Epithelial cell of proximal tubule (primary cell): ENCODE measurements at places on chromosomes 11 and 22. TPM values are rescaled to one million over a fixed set of nuclear protein-coding genes. Genes with fewer than 3 reads are reported as not detected.

DNA sequence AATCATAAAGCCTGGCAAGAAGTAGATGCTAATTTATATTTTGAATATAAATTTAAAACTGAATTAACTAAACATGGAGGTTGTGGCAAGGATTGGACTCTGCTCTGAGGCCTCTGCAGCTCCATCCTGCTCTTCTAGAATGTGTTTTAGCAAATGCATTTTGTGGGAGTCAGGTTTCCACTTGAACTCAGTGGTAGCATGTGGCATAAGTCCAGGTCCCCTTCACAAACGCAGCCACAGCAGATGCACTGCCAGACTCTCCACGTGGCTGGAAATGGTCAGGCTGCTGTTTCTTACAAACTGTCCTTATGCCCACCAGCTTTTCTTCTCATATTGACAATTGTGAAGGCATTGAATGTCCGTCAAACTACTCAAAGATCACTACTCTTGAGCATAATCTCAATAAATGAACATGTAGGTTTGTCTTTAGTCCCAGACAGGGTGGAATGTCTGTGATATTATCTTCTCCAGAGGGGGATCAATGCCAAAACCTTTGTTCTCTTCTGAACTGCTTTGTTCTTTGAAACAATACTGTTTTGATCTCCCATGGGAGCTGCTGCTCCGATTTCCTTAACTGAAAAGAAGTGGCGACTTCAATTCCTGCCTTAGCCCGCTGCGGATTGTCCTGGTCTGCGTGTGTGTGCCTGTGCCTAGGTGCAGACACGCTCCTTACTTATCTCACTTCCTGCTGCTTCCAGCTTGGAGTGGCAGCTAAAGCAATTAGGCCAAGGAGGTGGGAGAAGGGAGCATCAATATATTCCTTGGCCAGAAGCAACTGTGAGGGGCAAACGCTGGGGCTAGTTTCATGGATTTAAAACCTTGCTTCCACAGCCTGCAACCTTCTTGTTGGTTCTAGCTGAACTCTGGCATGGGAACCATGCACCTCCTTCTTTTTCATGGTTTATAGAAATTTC lies 24.2 kb downstream of the EIF4G2 start:
- DNase-seq: no peak

DNA sequence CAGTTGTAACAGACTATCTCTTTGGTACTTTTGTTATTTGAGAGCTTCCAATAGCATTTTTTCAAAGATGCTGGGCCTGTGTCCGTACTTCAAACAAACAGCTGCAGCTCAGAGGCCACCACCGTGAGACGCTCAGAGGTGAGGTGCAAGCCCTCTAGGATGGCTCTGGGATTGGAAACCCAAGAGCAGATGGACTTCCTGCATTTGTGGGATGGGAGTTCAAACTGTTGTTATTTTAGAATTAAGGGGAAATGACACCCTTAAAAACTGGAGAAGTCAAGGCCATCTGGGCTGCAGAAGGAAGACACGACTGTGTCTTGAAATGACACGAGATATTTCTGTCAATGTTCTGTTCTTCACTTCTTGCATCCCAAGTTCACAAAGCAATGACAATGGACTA lies 9.2 kb upstream of the IL10RA start:
- DNase-seq: no peak

GRCh38 chr11:123233280-123233974 lies 38.4 kb upstream of the CLMP start:
- no peak for DNase-seq

The RAB38 gene
- total RNA-seq: 9.6 and 10.5 TPM in 2 replicates

- no peak for DNase-seq
Measured at GRCh38 chr11:12793065-12793464, 118.8 kb downstream of the TEAD1 start.

- DNase-seq: no peak
Measured at GRCh38 chr22:21941921-21942320, 10.7 kb downstream of the PPM1F start.

The SMC1B gene
- 0.63 TPM in 1 of 2 replicates, not detected in the other for total RNA-seq

The GAL3ST3 gene
- total RNA-seq: 2.1 and 2.3 TPM in 2 replicates

- no peak for DNase-seq
Measured at GRCh38 chr11:36399236-36399635, 103.1 kb downstream of the PRR5L start.

The CDCA5 gene
- total RNA-seq: 32.0 and 45.4 TPM in 2 replicates

DNA sequence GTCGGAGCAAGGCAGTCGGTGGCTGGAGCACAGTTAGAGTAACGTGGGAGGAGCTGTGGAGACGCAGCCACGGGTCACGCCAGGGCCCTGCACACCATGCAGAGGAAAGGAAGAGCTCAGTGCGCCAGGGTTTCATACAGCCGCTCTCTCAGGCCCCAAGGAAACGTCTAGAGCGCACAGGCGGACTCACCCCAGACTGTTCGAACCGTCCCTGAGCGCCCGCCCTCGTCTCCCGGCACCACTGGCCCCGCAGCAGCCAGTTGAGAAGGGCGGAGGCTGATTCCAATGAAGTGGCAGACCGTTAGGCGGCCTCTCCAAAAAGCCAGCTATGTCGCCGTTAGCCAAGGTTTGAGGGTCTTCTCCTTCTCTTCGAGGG lies 483 bp upstream of the HYLS1 start:
- DNase-seq: no peak

DNA sequence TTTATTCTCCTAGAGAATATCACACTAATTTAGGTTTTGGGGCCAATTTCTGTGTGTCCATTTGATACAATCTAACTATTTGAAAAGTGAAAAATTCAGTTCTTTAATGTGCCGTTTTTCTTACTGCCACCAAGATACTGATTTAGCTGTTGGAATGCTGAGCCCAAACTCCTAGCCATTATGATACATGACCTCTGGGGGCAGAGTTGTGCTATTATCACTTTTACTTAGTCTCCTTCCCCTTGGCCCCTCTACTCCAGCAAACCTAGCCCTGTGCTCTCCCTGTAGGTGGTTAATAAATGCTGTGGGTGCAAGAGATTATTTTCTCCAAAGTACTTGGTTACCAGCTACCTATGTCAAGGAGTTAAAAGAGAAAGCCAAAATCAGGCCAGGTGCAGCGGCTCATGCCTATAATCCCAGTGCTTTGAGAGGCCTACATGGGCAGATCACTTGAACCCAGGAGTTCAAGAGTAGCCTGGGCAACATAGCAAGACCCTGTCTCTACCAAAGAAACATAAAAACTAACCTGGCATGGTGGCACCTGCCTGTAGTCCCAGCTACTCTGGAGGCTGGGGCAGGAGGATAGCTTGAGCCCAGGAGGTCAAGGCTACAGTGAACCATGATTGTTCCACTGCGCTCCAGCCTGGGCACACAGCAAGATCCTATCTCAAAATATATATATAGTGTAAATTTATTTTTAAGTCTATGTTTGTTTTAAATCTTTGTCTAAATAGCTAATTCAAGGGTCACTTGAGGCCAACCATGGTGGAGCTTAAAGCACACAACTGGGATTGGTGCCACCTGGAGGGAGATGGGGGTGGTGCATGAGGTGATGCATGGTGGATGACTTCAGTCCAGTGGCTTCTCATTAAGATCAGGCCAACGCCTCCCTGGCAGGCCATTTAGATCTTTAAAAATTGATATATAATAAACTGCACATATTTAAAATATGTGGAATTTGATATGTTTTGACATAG lies 193.2 kb upstream of the PLET1 start:
- DNase-seq: no peak

The FOLR2 gene
- not detected in 2 replicates for total RNA-seq

DNA sequence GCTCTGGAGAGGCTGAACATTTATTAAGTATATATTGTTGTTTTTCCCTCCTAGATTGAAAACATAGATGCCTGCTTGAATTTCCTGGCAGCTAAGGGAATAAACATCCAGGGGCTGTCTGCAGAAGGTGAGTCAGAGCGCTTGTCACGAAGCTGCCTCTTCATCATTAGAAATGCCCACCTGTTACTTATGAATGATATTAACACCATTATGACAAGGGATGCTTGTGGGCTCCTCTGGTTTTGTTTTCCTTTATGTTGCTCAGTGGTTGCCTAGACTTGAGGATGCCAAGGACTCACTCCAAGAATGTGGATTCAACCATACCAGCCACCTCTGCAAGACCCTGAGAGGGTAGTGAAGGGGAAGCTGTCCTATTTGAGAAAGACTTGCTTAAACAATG lies 156.2 kb downstream of the NAV2 start:
- no peak for DNase-seq

GRCh38 chr22:40243891-40244290 lies 66.2 kb downstream of the TNRC6B start:
- no peak for DNase-seq

DNA sequence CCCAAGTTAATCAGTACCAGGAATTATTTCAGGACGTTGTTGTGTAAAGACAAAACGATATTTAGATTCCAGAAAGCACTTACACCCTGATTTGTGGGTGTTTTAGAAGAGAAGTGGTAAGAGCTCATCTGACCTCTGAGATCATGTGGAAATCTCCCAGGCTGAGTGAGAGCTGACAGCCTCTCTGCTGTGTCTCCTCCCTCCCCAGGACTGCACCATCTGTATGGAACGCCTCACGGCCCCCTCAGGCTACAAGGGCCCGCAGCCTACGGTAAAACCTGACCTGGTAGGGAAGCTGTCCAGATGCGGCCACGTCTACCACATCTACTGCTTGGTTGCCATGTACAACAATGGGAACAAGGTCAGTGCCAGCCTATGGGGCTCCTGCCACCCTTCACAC lies 20.0 kb downstream of the DTX4 start:
- no peak for DNase-seq

DNA sequence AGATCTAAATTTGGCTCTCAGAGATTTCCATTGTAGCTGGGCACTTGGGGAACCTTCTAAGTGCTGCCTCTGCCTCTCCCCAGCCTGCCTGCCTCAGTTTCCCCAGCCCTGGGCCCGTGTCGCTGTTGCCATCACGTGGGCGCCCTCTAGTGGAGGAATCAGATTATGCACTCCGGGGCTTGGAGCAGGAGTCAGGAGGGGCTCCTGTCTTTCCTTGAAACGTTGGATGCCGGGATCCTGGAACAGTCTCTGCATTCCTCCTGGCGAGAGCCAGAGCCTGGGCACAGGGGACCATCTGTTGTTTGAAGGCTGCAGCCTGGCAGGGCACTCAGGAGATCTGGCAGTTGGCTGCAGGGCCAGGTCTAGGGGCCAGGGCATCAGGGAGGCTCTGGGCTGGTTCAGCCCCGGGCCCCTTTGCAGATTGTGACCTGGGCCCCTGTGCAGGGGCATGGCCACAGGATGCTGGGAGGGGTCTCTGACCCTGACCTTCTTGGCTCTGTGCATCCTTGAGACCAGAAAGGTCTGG lies 71.6 kb downstream of the LRP5 start:
- no peak for DNase-seq

GRCh38 chr22:46867106-46867505 lies 104.7 kb downstream of the TBC1D22A start:
- DNase-seq: no peak

DNA sequence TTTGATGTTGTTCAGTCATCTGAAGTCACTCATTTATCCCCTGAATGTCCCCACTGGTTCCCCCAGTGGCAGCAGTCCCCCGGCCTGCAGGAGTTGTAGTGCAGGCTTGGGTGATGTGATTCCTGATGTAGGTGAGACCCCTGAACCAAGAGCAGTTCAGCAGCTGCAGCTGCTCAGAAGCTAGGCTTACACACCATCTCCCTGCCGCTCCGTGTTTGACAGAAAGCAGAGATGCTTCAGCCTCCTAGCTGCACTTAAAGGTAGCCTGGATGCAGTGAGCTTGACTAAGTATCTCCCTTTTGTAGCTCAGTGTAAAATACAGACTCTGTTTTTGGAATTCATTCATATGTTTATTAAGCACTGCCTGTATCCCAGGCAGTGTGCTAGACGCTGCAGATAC lies 47.3 kb downstream of the C22orf31 start:
- DNase-seq: no peak

GRCh38 chr11:32259641-32260081 lies 168.8 kb downstream of the RCN1 start:
- no peak for DNase-seq

DNA sequence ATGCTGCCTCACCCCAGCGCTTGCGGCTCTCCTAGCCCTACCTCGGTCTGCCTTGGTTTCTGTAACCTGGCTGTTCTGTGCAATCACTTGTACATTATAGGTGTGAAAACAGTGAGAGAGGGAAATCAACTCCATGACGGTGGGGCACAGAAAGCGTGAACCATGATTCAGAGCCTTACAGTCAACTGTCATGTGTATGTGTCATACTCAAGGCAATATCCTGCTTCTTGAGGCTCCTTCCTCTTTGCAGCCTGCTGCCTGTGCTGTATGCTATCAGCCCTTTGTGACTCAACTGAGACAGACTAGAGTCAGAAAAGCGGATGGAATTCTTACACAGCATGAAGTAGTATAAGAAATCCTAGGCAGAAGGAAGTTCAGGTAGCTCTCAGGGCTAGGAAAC lies 2.1 kb downstream of the NRIP3 start:
- no peak for DNase-seq

The IZUMO1R gene
- total RNA-seq: not detected in 2 replicates

The DCDC1 gene
- 0.12 and 0.22 TPM in 2 replicates for total RNA-seq

- no peak for DNase-seq
Measured at GRCh38 chr11:13210424-13210823, 67.2 kb upstream of the BMAL1 start.

GRCh38 chr11:125498521-125498920 lies 2.5 kb upstream of the FEZ1 start:
- no peak for DNase-seq

DNA sequence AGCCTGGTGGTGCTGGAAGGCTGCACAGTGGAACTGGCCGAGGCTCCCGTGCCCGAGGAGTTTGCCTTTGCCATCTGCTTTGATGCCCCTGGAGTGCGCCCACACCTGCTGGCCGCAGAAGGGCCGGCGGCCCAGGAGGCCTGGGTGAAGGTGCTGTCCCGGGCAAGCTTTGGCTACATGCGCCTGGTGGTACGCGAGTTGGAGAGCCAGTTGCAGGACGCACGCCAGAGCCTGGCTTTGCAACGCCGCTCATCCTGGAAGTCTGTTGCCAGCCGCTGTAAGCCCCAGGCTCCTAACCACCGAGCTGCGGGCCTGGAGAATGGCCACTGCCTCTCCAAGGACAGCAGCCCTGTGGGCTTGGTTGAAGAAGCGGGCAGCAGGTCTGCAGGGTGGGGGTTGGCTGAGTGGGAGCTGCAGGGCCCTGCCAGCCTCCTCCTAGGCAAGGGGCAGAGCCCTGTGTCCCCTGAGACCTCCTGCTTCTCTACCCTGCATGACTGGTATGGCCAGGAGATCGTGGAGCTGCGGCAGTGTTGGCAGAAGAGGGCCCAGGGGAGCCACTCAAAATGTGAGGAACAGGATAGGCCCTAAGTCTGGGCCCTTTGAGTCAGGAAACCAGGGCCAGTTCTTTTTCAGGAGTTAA lies 1.9 kb upstream of the SMDT1 start:
- DNase-seq: no peak

The FGF4 gene
- total RNA-seq: not detected in 2 replicates

DNA sequence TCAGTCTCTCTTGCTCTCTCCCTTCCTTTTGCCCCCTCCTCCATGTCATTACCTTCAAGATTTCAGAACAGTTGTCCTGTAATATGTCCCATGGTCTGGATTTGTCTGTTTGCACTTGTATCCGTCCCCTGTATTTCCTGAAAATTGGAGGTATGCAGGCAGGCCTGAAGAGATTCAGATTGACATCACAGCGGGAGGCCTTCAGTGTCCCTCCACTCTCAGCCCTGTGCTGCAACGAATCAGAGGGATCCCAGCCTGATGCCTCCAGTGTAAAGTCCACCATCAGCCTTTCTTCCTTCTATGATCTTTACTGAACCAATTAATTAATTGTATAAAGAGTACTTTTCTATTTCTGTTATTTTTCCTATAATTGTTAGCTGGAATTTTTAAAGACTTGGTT lies 57.3 kb downstream of the ELMOD1 start:
- DNase-seq: no peak

GRCh38 chr11:13355191-13355590 lies 77.6 kb downstream of the BMAL1 start:
- no peak for DNase-seq

- peak; percentile 84 for DNase-seq
Measured at GRCh38 chr11:118175031-118175992, 1.1 kb downstream of the SCN2B start.

The HSPB2 gene
- 0.29 TPM in 1 of 2 replicates, not detected in the other for total RNA-seq
